Stimulated activated naive CD8-positive, alpha-beta T cell treated with anti-CD3 and anti-CD28 coated beads, Interleukin-15, amount 100 ng/mL, for 72 hours (primary cell): ENCODE measurements at places on chromosomes 2 and 18.

- DNase-seq: no peak
These were observed 439.2 kb upstream of the ACVR2A start for GRCh38 chr2:147405651-147406050.

GRCh38 chr2:162072181-162072702, 1.8 kb downstream of the DPP4 start:
- no peak for DNase-seq

DNA sequence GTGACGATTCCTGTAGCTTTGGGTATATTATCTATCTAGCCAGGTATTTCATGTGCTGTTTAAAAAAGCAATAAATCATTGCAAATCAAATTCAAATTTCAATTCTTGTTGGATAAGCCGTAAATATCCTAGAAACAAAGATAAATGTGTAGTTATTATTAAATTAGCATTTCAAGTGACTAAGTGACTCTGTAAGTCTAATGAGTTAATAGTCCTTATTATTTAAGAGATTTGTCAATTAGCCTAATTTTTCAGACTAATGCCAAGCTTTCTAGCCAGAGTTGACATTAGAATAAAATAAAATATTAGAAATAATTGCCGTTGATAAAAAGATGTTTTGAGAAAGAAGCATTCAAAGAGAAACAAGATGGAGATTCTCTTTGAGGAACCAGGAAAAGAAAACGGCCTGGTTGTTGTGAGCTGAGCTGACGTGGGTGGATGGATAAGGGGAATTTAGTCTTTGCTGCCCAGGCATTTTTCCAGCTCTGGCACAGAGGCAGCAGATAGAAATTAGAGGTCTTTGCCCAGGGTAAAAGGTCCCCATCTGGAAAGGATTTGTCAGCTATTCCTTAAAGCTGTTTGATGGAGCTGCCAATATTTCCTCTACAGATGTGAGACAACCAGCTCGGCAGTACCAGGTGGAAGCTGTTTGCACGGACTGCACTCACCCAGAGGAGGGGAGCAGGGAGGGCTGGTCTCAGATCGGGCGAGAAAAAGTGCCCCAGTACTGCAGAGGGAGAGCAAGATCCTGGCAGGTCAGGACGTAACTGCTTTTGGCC, 117.3 kb upstream of the SEC11C start:
- no peak for DNase-seq

DNA sequence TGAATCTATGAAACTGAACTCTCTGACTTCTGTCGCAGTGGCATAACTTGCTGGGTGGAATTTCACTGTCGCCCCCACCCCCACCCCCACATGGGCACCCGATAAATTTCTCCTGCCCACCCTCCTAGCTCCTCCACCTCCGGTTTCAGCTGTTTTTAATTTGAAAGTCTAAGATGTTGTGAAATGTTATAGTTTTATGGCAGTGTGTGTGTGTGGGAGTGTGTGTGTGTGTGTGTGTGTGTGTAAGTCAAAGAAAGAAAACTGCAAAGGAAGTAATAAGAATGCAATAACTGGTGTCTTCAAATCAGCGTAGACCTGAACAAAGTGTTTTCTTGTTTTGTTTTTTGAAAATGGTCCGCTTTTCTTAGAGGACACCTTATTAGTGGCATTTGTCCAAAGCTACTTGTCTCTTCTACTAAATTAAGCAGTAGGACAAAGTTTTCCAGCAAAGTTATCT, 388 bp downstream of the DTNA start:
- DNase-seq: no peak

DNA sequence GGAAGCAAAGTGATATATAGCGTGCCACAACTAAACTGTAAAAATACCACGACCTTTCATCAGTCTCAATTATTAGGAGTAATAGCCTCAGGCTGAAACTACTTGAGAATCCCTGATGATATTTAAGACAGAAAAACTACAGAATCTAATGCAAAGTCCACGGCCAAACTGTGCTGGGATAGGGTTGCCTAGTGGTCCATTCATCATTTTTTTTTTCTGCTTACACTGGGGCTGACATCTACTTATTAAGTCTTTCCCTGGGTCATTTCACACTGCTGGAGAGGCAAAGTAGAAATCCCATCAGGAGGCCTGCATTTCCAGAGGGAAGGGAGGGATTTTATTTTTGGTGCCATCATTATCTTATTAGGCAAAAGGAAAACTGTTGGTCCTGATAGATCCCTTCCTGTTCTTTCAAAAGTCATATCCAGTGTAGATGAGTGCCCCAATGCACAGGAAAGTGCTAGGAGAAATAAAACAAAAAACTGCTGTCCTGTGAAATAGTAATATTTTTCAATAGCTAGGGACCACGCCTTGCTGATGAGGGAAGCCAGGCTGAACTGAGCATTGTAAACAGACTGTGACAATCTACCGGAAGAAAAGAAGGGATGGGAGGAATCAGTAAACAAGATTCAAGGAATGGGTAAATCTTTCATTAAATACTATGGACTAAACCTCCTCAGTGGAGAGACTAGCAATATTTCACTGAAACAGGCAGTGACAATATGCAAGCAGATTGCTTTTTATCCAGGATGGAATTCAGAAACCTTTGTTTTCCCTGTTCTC, 644.3 kb downstream of the IRS1 start:
- no peak for DNase-seq

- DNase-seq: no peak
These were observed 17.6 kb upstream of the DAW1 start for GRCh38 chr2:227853765-227854271.

- DNase-seq: no peak
These were observed 13.1 kb downstream of the QPCT start for GRCh38 chr2:37357530-37357929.
